Right renal pelvis (tissue), 4 donors: ENCODE measurements at places on chromosomes 12 and 14.

- DNase-seq = no peak
These were observed 46.5 kb upstream of the PTCSC3 start for GRCh38 chr14:36222952-36223468.

DNA sequence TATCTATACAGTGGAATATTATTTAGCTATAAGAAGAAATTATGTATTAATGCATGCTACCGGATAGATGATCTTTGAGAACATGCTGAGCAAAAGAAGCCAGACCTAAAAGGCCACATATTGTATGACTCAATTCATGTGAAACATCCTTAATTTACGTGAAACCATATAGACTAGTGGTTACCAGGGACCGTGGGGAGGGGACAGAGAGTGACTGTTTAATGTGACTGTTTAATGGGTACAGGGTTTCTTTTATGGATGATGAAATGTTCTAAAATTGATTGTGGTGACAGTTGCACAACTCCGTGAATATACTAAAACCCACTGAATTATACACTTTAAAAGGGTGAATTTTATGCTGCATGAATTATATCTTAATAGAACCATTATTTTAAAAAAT is 8.5 kb upstream of the BCL7A start:
- no peak for DNase-seq

- DNase-seq = peak; percentile 76
These were observed at the start of gene SART3 for GRCh38 chr12:108560752-108561719. TSS of gene SART3 (minus strand) at chr12:108561173. CDS start at chr12:108561154, 19 bp downstream.

DNA sequence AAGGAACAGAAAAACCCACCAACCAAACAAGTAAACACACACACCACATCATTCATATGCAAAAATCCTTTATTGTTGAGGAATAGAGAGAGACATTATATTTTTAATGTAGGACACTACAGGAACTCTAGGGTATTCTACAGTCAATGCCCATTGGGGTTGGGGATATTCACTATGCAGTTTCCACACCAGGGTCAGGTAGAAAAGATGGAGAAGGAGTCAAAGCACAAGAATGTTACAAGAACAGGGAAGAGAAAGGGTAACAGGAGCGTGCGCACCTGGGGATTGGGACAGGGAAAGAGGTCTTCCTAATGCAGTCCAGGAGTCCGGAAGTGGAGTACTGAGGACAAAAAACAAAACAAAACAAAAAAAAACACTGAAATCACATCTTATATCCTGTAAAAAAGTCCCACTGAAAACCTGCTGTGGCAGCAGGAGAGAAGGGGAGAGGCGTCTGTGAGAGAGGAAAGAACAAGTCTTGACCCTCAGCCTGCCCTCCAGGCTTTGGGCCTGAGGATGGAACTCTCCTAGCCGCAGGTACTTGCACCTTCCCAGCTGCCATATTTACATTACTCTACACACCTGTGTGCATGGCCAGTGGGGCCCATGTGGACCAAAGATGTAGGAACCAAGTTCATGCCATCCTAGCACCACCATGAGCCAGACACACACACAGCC is 3.7 kb upstream of the ZBTB39 start:
- DNase-seq = no peak

DNA sequence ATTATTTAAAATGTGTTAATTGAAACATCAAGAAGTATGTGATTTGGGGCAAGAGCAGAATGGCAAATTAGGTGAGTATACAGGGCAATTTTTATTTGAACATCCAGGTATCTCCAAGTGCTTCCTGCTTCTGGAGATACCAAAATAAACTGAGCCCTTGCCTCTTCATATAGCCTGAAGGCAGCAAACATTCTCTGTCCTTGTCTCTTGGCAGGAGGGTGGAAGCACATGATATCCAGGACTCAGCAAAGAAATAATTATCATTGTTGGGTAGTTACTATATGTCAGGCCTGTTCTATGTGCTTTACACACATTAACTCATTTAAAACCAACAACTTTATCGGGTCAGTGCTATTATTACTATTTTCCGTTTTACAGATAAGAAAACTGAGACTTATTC is 12.5 kb downstream of the LIN7A start:
- DNase-seq = no peak

DNA sequence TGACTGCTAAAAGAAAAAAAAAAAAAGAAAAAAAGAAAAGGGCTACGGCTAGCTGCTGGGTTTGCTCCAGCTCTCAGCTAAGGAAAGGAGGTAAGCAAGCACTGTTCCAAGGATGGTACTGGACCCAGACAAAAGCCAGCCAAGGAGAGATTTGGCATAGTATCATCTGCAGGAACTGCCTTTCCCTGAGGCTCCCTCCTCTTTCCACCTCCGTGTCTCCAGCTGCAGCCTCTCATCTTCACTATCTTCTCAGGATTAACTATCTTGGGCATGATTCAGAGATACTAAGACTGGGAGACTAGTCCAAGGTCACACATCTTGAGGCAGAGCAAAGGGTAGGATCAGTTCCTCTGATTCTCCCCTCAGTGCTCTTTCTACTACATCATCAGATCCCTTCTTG is 6.0 kb downstream of the KITLG start:
- no peak for DNase-seq

- peak; percentile 44 for DNase-seq
These were observed 56.3 kb downstream of the FGD4 start for GRCh38 chr12:32455607-32456071.

DNA sequence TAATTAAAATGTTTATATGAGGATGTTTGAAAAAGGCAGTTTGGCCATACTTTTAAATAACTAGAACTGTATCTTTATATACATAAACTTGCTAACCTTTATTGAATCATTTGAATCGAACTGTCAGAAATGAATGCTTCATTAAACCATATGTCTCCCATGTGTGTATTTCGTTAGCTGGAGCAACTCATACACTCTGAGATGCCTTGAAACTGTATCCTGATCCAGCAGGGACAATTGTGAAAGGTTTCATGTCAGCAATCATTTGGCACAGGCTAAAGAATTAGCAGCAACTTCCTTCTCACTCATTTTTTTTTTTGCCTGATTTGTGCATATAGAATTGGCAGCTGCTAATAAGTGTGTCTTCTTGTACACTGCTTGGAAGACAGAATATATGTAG is 109.9 kb downstream of the NAV3 start:
- no peak for DNase-seq

DNA sequence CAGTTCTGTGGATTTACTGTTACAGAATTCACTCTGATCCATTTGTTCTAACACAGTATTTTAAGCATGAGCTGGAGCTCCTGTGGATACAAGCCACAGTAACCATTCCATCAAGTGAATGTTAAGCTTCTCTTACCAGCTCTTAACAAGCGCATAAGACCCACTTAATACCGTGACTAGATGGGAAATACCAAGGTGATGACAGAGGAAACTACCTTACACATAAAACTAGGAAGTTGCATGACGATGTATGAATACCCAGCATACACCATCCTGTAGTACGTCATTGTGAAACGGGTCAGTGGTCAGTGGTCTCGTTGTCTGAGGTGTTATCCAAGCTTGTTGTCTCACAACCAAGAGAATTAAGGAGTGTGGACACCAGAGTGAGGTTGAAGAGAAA is 2.0 kb upstream of the GALC start:
- DNase-seq = no peak
